Stimulated activated naive CD8-positive, alpha-beta T cell treated with anti-CD3 and anti-CD28 coated beads, Interleukin-15, Interleukin-2, amounts not matched to agents 100 U/mL and 50 U/mL, for 24 hours (primary cell): ENCODE measurements at places on chromosomes 4 and X.

- no peak for DNase-seq
Measured at GRCh38 chrX:1262369-1262768, 6.2 kb upstream of the CSF2RA start.

DNA sequence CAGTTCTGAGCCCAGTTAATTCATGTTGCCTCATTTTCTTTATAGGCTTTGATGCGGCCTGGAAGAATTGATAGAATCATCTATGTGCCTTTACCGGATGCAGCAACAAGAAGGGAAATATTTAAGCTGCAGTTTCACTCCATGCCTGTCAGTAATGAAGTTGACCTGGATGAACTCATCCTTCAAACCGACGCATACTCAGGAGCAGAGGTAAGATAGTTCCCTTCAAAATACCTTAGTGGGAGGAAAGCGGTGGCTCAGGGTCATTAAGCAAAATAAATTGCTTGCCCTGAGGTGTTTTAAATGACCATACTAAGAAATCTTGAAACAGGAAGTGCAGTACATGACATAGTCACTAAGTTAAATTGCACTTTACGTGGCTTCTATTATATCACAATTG, 140.6 kb upstream of the SPRY1 start:
- DNase-seq, result no peak

DNA sequence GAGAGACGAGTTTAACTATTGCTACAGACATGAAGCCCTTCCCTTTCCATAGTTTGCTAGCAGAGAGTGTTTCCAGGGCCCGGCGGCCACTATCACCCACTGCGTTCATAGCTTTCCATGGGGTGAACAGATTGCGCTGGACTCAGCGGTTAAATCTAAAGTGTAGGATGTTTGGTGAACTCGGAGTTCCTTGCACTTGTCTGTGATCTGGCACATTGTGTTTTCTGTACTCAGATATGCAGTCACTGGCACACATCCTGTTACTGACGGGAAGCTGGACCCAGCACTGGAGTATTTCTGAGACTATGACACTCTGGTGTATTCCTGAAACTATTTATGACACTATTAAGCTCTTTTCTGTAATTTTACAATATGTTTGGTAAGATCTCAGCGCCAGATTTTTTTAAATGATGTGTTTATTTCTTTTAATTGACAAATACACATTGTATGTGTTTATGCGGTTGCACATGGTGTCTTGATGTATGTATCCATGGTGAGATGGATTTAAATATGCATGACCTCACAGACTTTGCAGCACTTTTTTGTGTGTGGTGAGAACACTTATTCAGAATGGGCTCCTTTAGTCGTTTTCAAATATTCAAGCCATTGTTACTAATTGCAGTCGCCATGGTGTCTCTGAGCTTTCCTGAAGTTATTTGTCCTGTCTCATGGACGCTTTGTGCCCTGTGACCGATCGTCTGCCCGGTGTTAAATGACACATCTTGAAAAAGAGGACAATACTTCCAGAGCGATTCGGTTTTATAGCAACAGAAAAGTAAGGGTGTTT, 14.1 kb downstream of the CD99 start:
- no peak for DNase-seq

DNA sequence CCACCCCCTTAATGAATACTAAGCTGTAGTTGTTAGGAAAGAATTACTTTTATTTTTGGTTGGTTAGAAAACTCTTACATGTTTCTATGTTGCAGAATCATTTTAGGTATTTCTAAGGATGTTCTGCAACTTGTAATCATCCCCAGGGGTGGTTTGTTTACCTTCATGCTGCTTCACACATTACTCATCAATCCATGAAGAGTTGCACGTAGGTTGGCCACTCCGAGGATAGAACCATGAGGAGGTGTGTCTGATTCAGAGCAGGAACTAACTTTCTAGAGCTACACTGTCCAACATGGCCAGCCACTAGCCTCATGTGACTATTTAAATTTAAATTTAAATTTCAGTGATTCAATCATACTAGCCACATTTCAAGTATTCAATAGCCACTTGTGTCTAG, 127.2 kb upstream of the FRMPD4 start:
- no peak for DNase-seq

DNA sequence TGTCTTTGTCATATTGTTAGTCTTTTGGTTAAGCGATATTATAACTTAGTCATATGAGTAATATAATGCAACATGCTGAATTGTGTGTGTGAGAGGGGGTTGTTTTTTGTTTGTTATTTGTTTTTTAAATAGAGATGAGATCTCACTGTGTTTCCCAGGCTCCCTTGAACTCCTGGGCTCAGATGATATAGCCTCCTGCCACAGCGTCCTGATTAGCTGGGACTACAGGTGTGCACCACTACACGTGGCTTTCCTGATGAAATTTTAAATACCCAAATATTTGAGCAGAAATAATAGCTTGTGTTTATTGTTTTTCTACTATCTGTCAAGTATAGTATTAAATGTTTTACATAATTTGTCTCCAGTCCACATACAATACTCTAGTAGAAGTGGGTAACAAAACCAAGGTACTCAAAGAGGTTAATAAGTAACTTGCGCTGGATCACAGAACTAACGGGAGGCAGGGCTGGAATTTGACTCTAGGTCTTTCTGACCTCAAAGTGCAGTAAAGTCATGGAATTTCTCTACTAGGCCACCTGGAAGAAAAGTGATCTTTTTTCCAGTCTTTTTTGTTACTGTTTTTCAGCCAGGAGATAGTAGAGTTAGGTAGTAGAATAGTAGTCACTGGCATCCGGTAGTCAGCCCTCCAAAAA, 47.8 kb downstream of the CLCN3 start:
- DNase-seq, result no peak

DNA sequence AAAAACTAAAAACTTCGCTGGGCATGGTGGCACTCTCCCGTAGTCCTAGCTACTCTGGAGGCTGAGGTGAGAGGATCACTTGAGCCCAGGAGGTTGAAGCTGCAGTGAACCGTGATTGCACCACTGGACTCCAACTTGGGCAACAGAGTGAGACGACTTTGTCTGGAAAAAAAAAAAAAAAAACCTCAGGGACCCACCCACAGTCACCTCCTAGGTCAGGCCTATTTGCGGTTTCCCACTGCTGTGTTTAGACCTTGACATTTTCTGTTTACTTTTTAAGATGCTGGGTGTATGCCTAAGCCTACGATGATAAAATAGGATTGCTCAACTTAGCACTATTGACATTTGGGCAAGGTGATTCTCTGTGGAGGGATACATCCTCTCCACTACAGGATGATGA, 197.4 kb upstream of the TBL1X start:
- no peak for DNase-seq

DNA sequence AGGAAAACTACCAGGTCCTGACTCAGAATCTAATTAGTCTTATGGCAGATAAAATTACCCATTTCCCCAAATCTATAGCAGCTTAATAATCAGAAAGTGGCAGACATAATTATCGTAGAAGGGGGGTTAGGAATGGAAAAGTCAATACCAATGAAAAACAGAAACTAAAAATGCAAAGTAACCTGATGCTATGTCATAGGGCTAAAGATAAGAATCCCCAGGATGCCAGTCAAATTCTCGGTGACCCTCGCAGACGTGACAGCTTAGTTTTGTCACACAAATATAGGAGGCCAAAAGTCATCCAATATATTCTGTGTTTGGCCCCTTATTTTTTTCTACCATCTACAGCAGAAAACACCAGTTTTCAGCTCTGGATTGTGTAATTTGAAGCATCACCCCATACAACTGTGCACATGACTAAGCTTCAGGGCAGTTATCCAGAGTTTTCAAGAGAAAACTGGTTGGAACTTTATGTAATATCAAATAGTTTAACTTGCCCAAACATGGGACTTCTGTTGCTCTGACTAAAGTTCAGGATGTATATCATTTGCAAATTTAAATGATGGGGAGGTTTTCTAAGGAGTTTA, 30.9 kb downstream of the RASSF6 start:
- DNase-seq, result no peak

- no peak for DNase-seq
Measured at GRCh38 chrX:134691453-134691852, 33.2 kb upstream of the PLAC1 start.

GRCh38 chrX:39815631-39816030, 282.1 kb downstream of the BCOR start:
- peak; percentile 38 for DNase-seq

DNA sequence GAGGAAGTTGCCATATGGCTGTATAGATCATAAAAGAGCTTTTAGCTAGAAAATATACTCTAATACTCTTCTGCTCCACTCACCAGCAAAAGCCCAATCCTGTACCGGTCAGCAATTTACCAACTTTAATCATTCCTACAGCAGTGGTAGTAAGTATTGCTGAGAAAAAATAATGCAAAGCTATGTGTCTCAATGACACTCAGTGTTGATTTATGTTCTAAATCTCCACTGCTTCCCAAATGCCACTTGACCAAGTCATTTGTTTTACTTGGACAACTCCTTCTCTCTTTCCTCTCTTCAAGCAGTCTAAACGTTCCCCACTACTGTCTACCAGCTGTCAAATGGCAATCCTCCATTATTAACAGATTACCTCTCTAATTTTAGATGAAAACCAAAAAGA, 201.8 kb upstream of the GK2 start:
- DNase-seq, result no peak

DNA sequence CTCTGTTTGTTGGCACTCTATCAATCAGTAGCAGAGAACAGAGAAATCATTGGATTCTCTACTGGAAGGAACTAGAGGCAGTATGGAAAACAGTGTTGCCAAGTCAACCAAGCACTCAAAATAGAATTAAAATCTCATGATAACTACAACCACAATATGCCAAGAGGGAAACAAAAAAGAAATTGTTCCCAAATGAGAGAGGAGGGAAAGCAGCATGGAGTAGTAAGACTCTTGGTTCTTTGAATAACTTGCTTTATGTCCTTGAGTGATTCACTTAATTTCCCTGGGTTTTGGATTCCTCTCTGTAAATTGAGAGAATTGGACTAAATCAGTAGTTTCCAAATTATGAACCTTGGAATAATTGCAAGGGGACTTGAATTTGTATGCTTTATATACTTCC, 285.5 kb upstream of the ANKRD50 start:
- DNase-seq, result no peak

GRCh38 chr4:146654687-146655520, 16.2 kb downstream of the POU4F2 start:
- DNase-seq, result peak; percentile 4

DNA sequence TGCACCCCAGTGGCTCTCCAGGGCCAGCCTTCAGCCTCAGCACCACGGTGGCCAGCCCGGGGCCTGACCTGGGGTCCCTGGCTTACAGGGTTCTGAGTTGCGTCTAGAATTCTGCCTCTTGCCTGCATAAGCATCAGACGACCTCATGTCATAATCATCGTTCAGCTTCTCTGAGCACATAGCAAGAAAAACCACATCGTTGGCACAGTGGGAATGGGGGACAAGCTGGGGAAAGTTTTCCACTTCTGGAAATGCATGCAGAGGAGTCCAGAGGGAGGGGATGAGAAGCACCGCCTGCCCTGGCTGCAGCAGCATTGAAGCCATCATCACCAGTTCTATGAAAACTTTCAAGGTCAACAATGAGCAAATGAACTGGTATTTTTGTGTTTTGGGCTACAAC, 441.0 kb upstream of the FRG1 start:
- DNase-seq, result no peak

- no peak for DNase-seq
Measured at GRCh38 chrX:134971926-134972325, 18.9 kb upstream of the SMIM10 start.

GRCh38 chr4:84263415-84263814, 235.7 kb downstream of the NKX6-1 start:
- DNase-seq, result no peak

DNA sequence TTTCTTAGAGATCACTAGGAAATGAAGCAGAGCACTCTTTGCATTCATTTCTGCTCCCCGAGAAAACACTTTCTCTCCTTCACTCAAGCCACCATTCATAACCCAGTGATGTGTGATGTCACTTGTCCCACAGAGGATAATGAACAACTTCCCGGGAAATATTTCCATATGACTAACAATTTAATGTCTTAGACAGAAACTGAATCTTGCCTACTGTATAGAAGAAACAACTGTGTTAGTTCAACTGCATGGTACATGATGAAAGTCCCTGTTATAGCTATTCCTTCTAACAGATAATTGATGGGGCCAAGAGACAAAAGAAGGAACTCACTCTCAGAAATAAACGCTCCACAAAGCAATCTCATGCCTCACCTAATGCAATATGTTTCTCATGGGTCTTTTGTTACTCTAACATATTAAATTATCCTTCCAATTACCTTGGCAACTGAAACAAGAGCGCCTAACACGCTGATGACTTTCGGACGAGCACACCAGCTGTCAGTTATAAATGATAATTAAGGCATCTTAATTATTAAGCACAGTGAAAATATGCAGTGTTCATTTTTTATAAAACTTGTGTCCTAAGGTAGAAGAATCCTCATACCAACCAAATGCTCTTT, 113.7 kb upstream of the TLR3 start:
- DNase-seq, result no peak

GRCh38 chr4:54440394-54441136, 211.5 kb downstream of the PDGFRA start:
- peak; percentile 4 for DNase-seq

- no peak for DNase-seq
Measured at GRCh38 chr4:90099812-90100211, 27.4 kb upstream of the CCSER1 start.

DNA sequence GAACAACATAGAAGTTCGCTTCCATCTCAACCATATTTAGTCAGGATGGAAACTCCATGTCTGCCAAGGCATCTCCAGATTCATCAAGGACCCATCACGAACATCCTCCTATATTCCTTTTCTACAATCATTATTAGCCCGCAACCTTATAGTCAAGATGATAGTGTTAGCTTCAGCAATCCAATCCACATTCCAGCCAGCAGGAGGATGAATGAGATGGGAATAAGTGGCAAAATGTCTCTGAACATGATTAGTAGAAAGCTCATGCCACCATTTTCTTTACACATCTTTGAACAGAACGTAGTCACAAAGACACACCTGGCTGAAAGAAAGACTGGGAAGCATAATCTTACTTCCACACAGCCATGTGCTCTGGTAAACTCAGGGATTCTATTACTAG, 18.6 kb upstream of the NR0B1 start:
- DNase-seq, result no peak

DNA sequence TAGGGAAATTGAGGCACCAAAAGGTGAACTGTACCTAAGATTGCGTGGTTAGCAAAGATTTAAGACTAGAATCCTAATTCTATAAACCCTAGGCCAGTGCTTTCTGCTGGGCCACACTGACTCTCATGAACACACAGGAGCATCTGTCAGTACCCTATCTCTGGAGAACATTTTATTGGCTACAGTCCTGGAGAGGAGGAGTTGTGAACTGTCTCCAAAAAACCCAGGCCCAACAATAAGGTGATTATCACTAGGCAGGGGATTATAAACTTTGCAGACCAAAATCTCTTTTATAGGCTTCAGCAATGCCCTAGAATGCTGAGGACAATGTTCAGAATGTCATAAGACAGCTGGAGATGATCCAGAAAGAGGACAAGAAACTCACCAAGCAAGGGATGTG, 24.1 kb downstream of the OPHN1 start:
- no peak for DNase-seq

- no peak for DNase-seq
Measured at GRCh38 chr4:17376205-17376604, 135.7 kb downstream of the QDPR start.
